ENCODE measurements at places on chromosomes 16 and 17. TPM values are rescaled to one million over a fixed set of nuclear protein-coding genes. Genes with fewer than 3 reads are reported as not detected.

- no peak for DNase-seq
Observed at GRCh38 chr16:4597174-4597573, 17.5 kb downstream of the UBALD1 start.

Gene HSD17B1
- total RNA-seq = 0.62 TPM

- DNase-seq = peak; percentile 82
Observed at GRCh38 chr16:57115514-57116182, 23.3 kb downstream of the CPNE2 start.

GRCh38 chr16:85571813-85572619 is 41.1 kb upstream of the GSE1 start:
- no peak for DNase-seq

Data from occipital lobe (tissue), 3 donors.